ENCODE measurements at places on chromosomes 2 and 18.

DNA sequence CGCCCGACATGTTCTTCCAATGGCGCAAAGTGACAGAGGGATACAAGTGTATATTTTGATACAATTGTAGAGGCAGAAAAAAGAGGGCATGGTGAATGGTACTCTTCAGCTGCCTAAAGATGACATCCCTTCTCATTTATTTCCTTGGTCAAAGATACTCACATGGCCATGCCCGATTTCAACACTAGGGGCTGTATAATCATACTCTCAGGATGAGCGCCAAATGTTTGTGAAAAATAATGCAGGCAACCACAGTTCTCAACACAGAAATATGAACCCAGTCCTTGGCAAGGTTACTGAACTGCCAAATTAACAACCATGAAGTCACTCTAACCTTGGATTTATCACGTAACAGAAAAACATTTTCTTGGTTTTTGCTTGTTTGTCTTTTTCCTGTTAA, 204.4 kb downstream of the CCDC102B start:
- no peak for DNase-seq

DNA sequence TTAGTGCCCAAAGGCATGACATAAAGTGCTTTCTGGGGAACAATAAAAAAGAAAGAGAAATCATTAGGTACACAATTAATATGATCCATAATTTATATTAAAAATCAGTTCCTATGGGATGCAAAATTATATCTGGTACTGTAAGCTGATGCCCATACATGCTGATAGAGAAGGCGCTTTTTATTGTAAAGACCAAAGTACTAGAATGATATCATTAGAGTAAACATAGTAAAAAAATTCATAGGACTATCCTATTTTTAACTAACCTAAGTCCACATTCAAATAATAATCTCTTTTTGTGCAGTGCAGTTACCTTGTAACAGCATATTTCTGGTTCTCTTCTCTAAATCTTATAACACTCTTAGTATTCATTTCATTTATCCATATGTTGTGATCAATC, 252.2 kb downstream of the ASXL3 start:
- DNase-seq = no peak

GRCh38 chr2:11068079-11068741, 87.1 kb upstream of the SLC66A3 start:
- DNase-seq = no peak

GRCh38 chr2:44120428-44120827, 48.2 kb upstream of the PPM1B start:
- no peak for DNase-seq

DNA sequence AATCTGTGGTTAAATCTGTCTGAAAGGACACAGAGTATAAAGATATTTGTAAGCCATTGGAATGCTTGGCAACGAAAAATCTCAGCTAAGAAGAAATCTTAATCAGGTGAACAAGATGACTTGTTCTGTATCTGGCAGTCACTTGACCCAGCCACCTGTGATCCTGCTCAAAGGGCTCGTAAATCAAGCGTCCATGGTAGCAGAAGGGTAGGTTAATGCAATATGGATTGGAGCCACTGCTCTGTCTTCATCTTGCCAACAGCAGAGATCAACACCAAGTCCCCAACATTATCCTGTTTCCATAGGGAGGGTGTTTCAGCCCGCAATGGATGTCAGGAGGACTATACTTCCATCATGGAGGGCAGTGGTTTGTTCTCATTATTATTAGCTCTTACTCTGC, 378.4 kb downstream of the CDH7 start:
- DNase-seq = no peak

Measured in stimulated activated CD8-positive, alpha-beta memory T cell treated with anti-CD3 and anti-CD28 coated beads, Interleukin-4, amount 100 ng/mL, for 1 hour (primary cell).